CD4-positive, alpha-beta T cell treated with Interleukin-21 for 1 hour (primary cell): ENCODE measurements at places on chromosomes 5 and 9.

DNA sequence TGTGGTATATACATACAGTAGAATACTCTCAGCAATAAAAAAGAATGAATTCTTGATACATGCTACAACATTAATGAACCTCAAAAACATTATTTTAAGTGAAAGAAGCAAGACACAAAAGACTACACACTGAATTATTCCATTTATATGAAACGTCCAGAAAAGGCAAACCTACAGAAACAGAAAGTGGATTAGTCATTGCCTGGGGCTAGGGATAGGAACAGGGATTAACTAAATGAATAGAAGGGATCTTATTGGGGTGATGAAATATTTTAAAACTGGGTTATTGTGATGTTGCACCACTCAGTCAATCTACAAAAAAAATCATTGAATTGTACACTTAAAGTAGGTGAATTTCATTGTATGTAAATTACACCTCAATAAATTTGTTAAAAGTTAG, 326.7 kb downstream of the PIK3R1 start:
- no peak for DNase-seq

DNA sequence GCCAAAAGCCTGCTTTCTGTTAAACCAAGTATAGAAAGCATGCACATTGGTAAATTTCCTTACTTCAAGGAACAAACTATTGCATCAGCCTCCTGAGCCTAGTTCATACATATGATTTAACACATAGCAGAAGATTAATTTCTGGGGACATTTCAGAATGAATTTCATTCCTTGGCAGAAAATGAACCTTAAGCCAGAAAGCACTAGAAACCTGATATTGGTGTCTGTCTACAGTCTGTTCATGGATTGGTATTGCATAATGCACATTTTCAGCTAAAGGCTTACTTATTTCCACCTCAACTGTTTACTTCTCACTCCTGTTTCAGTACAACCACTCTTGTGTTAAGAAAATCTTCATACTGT, 1471.8 kb upstream of the NUDT12 start:
- DNase-seq: no peak

GRCh38 chr5:172046593-172046992, 40.2 kb upstream of the FBXW11 start:
- DNase-seq: no peak

- no peak for DNase-seq
Observed at GRCh38 chr5:17269201-17269600, 51.8 kb downstream of the BASP1 start.

DNA sequence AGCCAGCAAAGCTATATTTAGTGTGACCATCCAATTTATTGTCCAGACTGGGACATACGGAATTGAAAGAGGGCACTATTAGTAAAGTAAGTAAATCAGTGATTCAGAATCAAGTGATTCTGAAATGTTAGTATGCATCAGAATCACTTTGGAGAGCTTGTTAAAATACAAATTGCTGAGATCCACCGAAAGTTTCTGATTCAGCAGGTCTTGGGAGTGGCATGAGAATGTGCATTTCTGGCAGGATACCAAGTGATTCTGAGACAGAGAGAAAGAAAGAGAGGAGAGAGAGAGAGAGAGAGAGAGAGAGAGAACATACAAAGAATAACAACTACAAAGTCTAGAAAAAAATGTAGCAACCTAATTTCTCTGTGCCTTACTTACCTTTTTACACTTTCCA, 65.4 kb upstream of the ASTN2 start:
- no peak for DNase-seq

DNA sequence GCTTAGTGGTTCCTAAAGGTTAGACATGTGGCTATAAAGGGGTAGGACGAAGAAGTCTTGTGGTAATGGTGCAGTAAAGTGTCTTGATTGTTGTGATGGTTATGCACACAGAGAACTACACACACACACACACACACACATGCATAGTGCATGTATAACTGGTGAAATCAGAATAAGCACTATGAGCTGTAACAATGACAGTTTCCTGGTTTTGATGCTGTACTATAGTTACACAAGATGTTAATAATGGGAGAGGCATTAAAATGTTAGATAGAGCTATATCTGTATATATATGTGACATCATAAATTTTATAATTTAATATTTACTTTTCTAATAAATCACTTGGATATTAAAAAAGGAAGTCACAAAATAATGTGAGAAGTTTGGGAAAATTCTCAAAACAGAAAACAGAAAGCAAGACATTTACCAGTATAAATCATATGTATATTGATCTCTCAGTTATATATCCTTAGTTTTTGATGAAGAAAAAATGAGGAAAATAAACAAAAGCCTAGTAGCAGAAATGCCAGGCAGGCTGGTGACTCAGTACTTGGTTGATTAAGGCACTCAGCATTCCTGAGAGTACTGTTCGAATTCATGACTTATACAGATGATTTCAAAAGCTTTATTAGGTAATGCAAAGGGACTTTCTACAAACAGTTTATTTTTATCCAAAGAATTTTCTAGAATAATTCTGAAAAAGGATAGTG, 350.5 kb upstream of the DAB2 start:
- no peak for DNase-seq

- no peak for DNase-seq
Observed at GRCh38 chr9:126439402-126439765, 112.8 kb downstream of the MVB12B start.

- DNase-seq: no peak
Observed at GRCh38 chr9:116905171-116905588, 218.1 kb downstream of the TRIM32 start.

DNA sequence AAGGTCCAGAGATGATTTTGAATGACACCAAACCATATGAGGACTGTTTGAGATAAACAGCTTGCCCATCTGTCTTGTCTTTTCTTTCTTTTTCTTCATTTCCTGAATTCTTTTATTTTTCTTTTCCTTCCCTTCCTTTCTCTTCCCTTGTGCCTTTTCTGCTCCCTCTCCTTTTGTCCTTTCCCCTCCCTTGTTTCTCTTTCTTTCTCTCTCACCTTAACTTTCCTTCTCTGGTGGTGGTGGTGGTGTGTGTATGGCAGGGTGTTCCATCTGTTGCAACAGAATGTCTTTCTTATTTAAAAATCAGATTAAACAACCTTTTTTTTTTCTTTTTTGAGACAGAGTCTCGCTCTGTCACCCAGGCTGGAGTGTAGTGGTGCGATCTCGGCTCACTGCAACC, 3.8 kb upstream of the PDCL start:
- DNase-seq: no peak

DNA sequence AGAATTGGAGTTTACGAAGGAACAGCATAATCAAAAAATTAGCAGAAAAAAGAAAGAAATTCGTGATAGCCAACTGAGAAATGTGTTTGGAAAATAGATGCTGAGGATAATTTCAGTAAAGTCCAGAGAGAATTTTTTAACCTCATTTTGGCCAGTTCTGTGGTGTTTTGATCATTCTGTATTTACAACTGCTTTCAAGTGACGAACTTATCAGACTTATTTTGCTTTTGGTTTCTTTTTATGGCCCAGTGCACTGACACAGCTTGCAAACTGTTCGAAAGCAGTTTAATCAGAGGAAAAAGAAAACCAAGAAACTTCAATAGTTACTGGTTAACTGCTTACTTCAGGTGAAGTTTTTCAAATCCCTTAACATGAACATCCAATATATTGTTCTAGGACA, 1.9 kb downstream of the SDHA start:
- peak; percentile 55 for DNase-seq

DNA sequence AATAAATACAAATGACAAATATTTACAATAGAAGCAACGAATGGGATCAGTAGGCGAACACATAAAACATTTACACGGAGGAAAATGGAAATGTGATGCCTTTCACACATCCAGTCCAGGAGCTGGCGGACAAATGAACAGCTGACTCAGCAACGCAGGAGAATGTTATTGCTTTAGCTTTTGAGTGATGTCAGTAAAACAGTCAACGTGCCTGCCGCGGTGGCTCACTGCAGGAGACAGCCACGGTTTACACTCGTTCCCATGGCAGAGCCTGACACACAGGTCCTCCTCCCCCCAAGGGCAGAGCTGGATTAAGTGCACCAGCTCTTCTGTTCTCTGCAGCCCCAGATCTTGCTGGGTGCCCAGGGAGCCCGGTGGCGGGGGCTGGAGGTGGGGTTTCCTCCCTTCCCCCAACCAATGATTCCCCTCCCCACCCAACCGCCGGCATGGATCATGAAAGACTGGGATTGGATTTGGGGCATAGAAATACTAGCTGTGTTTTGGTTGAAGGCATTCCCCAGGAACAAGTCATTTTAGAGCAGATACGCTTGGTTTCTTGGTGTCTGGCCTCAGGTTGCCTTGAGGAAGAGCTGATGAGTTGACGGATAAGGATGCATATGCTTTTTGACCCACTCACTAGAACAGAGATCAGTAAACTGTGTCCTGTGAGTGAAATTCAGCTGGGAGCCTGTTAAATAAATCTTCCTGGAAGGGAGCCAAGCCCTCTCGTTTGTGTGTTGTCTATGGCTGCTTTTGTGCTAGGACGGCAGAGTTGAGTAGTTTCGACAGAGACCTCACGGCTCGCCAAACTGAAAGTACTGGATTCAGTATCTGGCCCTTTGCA, 12.5 kb downstream of the STC2 start:
- DNase-seq: no peak

DNA sequence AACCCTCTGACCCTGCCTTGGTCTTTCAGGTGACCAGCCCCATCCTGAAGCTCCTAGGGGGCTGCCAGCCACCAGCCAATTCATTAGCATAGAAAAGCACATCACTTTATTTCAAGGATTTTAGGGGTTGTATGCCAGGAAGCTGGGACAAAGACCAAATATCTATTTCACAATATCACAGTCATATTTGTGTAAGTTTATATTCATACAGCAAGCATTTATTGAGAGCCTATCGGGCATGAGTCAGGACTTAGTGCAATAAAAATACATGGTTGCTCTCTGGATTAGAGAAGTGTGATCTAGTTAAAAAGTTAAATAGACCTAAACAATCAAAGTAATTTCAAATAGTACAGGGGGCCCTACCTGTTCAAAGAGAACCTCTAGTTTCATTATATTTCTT, 113.8 kb downstream of the ERCC6L2 start:
- no peak for DNase-seq

DNA sequence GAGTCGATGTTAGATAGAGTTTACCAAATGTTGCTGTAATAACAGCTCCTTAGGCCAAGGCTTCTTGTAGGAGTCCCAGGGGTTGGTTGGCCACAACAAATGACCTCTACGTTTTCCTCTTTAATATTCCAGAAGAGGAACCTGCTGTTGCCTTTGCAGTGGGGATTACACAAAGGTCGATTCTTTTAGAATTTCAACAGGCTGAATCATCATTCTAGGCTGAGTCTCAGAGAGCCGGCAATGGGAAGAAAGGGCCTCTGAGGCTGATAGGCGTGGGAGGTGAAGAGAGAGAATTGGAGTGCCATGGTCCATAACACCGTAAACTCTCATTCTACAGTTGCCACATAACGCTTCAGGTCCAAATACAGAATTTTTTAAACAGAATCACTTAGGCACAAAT, 405.9 kb upstream of the DAP start:
- no peak for DNase-seq

DNA sequence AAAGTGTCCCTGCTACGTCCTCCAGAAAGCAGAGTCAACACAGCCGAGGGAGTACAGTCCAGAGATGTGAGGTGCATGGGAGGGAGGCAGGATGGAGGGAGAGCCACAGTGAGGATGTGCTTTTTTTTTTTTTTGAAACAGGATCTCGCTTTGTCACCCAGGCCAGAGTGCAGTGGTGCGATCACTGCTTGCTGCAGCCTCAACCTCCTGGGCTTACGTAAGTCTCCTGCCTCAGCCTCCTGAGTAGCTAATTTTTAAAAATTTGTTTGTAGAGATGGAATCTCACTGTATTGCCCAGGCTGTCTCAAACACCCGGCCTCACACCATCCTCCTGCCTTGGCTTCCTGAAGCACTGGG, 33.2 kb upstream of the ALDH1B1 start:
- no peak for DNase-seq

DNA sequence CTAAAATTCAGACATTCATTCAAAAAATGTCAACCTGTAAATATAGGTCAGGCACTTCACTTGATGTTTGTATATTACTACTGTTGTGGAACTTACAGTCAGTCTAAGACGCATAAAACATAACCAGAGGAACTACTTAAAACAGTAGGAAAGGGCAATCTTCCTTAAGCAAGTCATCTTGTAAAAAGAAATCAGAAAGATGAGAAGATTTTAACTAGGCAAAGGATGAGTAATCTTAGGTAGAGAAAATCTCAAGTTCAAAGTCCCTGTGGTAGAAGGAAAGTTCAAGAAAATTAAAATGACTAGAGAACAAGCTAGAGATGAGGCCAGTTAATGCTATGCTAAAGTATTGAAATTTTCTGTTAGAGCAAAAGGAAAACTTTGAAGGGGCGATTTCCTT, 152.4 kb downstream of the RAPGEF6 start:
- DNase-seq: no peak

DNA sequence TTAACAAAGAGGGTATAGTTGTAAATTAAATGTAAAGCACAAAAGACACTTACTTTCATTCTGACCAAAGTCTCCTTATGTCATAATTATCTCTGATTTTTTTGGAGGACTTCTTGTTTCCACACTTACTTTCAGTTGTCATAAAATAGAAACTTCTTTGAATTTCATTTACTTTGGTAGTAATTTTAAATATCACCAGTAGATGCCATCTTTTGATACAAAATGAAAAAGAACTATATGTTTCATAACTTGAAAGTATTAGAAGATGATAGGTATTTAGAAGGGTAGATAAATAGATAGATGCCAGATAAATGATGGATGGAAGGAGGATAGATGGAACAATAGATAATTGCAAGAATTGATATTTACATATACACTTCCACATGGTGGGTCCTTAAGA, 1865.3 kb upstream of the CDH9 start:
- DNase-seq: no peak

- DNase-seq: no peak
Observed at GRCh38 chr5:68433526-68433922, 218.0 kb downstream of the PIK3R1 start.

- no peak for DNase-seq
Observed at GRCh38 chr5:116876240-116876840, 301.7 kb upstream of the SEMA6A start.

- DNase-seq: no peak
Observed at GRCh38 chr5:106262395-106262794, 1408.3 kb downstream of the EFNA5 start.

GRCh38 chr5:115713408-115713807, 87.6 kb upstream of the TMED7 start:
- DNase-seq: no peak
